ENCODE measurements at places on chromosomes 3 and 15. TPM values are rescaled to one million over a fixed set of nuclear protein-coding genes. Genes with fewer than 3 reads are reported as not detected.

GRCh38 chr3:30435861-30436331, 170.5 kb upstream of the TGFBR2 start:
- peaks cover 21% of the 10 kb centered on the region for H3K4me1 ChIP-seq
- peak; percentile 18 for DNase-seq
- H3K27ac ChIP-seq = peak overlapping the region; percentile 74
- H3K27me3 ChIP-seq = no peaks in the 10 kb centered on the region

- no peak overlapping the region for H3K4me3 ChIP-seq
- H3K36me3 ChIP-seq = no peaks in the 10 kb centered on the region
- no peaks in the 10 kb centered on the region for H3K4me1 ChIP-seq
- no peak for DNase-seq
Measured at GRCh38 chr15:94064676-94065313, 166.6 kb upstream of the MCTP2 start.

- no peaks in the 10 kb centered on the region for H3K27me3 ChIP-seq
- DNase-seq = no peak
- peaks cover 4% of the 10 kb centered on the region for H3K4me1 ChIP-seq
- no peaks in the 10 kb centered on the region for H3K36me3 ChIP-seq
Measured at GRCh38 chr3:100033184-100033583, 81.1 kb downstream of the FILIP1L start.

Gene ARGFX
- total RNA-seq = not detected

GRCh38 chr3:67692621-67693020, 38.2 kb upstream of the SUCLG2 start:
- no peak for DNase-seq
- H3K4me3 ChIP-seq = no peak overlapping the region
- H3K27ac ChIP-seq = no peak overlapping the region
- H3K4me1 ChIP-seq = no peaks in the 10 kb centered on the region

Gene NOX5
- total RNA-seq = not detected

Gene PIGB
- total RNA-seq = 22.2 TPM

Gene CLDN1
- total RNA-seq = not detected

DNA sequence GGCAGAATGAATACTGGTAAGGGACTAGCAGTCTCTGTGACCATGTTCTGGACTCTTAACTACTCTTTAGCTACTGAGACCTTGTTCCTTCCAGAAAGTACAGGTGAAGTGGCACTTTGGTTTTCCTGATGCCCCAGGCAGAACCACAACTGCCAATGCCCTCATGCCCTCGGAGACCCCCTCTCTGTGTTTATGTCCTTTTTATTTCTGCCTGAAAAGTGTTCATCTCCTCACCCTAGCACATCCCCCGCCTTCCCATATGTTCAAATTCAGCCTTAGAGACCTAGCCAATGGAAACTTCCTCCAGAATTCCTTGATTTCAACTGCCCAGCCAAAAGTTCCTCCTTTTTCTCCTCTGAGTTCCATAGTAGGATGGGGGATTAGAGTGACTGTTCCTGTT, 23.3 kb upstream of the RASGRF1 start:
- H3K4me3 ChIP-seq = no peak overlapping the region
- no peak for DNase-seq
- no peaks in the 10 kb centered on the region for H3K4me1 ChIP-seq
- no peak overlapping the region for H3K27ac ChIP-seq

DNA sequence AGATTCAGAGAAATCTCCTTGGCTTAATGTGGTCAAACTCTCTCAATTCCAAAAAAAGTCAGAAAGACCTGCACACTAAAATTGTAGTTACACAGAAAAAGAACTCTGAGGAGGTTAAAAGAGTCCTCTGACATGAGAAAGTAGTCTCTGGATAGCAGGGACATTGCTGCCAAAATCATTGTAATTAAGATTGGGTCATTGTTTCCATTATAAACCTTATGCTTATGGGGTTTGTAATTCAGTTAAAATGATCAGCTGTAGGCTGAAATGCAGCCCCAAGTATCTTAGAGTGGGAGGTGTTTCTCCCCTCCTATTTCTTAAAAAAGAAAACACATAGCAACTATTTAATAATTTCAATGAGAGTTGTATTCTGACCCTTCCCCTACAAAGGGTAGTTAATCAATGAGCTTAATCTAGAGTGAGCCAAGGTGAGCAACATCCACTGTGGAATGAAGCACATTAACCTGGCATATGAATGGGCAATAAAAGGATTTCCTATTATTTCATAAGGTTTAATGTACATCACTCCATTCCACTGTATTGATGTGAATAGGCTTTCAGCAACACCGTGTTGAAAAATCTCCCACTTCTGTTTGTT, 406.9 kb downstream of the TIGIT start:
- H3K36me3 ChIP-seq = no peaks in the 10 kb centered on the region
- no peak overlapping the region for H3K27ac ChIP-seq
- H3K4me1 ChIP-seq = no peaks in the 10 kb centered on the region

- no peak for DNase-seq
- H3K4me3 ChIP-seq = no peak overlapping the region
- peaks cover 13% of the 10 kb centered on the region for H3K4me1 ChIP-seq
- H3K27ac ChIP-seq = no peak overlapping the region
- peaks cover 8% of the 10 kb centered on the region for H3K27me3 ChIP-seq
Measured at GRCh38 chr3:130761730-130762311, 15.2 kb upstream of the PIK3R4 start.

- H3K27me3 ChIP-seq = no peaks in the 10 kb centered on the region
- no peak overlapping the region for H3K4me3 ChIP-seq
- H3K27ac ChIP-seq = no peak overlapping the region
- H3K4me1 ChIP-seq = no peaks in the 10 kb centered on the region
- no peaks in the 10 kb centered on the region for H3K36me3 ChIP-seq
Measured at GRCh38 chr15:74278207-74278606, 42.1 kb downstream of the CCDC33 start.

Gene GCSAM
- total RNA-seq = 9.9 TPM

DNA sequence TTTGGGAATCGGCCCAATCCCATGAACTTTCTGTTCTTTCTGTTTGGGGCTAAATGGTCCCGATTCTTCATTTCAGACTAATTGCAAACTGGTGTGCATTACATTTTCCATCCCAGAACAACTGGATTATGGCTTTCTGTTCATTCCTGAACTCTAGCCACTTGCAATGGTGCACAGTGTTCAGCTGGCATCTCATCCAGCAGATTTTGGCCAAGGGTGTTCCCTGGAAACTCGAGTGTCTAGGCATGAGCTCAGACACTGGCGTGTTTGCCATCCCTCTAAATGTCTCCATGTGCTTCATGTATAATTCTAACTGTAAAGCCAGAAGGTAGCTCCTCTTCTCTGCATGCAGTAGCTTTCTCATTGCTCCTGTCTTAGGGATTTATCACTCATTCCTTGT, 97.1 kb upstream of the MYZAP start:
- H3K36me3 ChIP-seq = no peaks in the 10 kb centered on the region
- H3K27me3 ChIP-seq = peaks cover 22% of the 10 kb centered on the region
- H3K4me3 ChIP-seq = no peak overlapping the region
- H3K27ac ChIP-seq = no peak overlapping the region
- peaks cover 5% of the 10 kb centered on the region for H3K4me1 ChIP-seq

DNA sequence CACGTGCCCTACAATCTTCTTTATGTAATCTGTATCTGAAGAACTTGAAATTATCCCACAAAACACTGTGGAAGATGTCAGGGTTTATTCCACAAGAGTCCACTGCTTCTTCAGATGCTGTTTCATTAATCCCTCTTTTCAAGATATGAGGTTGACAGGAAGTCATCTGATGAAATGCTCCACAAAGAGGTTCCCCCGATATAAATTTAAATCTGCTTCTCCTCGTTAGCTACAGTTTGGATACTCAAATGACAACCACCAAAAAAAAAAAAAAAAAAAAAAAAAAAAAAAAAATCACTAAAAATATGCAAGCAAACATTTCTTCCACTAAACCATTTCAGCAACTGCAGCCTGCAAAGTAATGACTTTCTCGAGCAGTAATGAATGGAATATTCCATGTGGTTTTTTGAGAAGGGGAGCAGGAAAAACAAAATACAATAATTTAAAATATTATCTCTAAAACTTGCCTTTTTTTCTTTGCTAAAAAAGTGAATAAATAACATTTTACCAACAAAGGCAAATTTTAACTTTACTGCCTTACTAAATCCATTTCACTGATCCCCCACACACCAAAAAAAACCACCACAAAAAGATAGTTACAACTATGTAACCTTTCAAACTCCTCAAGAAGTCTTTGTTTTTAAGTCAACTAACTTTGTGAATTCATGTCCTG, 37.8 kb downstream of the DLG1 start:
- no peak for DNase-seq
- no peak overlapping the region for H3K4me3 ChIP-seq
- H3K27me3 ChIP-seq = no peaks in the 10 kb centered on the region
- H3K36me3 ChIP-seq = peaks cover 2% of the 10 kb centered on the region
- H3K4me1 ChIP-seq = peaks cover 3% of the 10 kb centered on the region

- no peak overlapping the region for H3K27ac ChIP-seq
- H3K36me3 ChIP-seq = peaks cover 49% of the 10 kb centered on the region
- no peaks in the 10 kb centered on the region for H3K27me3 ChIP-seq
- no peak overlapping the region for H3K4me3 ChIP-seq
- peak; percentile 20 for DNase-seq
- H3K4me1 ChIP-seq = peaks cover 33% of the 10 kb centered on the region
Measured at GRCh38 chr3:196726788-196727675, 12.6 kb upstream of the PAK2 start.

- no peak overlapping the region for H3K4me3 ChIP-seq
- no peaks in the 10 kb centered on the region for H3K36me3 ChIP-seq
- peaks cover 6% of the 10 kb centered on the region for H3K4me1 ChIP-seq
- DNase-seq = no peak
- H3K27me3 ChIP-seq = no peaks in the 10 kb centered on the region
Measured at GRCh38 chr3:177212278-177212610, 15.0 kb upstream of the TBL1XR1 start.

- no peaks in the 10 kb centered on the region for H3K36me3 ChIP-seq
- no peaks in the 10 kb centered on the region for H3K27me3 ChIP-seq
- H3K4me3 ChIP-seq = no peak overlapping the region
- no peak for DNase-seq
Measured at GRCh38 chr15:86556396-86557017, 476.8 kb downstream of the AGBL1 start.

Gene C2CD4A
- not detected for total RNA-seq

Gene KNL1
- 69.0 TPM for total RNA-seq

DNA sequence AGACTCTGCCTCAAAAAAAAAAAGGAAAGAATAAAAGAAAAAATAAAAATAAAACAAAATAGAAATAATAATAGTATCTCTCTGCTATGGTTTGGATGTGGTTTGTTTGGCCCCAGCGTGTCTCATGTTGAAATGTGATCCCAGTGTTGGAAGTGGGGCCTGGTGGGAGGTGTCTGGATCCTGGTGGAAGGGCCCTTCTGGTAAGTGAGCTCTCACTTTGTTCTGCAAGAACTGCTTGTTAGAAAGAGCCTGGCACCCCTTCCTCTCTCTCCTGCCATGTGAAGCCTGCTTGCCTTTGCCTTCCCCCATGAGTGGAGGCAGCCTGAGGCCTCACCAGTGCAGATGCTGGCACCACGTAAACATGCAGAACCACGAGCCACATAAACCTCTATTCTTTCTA, 26.3 kb downstream of the TMEM44 start:
- no peak overlapping the region for H3K27ac ChIP-seq
- H3K36me3 ChIP-seq = no peaks in the 10 kb centered on the region
- H3K4me3 ChIP-seq = no peak overlapping the region
- no peaks in the 10 kb centered on the region for H3K27me3 ChIP-seq

DNA sequence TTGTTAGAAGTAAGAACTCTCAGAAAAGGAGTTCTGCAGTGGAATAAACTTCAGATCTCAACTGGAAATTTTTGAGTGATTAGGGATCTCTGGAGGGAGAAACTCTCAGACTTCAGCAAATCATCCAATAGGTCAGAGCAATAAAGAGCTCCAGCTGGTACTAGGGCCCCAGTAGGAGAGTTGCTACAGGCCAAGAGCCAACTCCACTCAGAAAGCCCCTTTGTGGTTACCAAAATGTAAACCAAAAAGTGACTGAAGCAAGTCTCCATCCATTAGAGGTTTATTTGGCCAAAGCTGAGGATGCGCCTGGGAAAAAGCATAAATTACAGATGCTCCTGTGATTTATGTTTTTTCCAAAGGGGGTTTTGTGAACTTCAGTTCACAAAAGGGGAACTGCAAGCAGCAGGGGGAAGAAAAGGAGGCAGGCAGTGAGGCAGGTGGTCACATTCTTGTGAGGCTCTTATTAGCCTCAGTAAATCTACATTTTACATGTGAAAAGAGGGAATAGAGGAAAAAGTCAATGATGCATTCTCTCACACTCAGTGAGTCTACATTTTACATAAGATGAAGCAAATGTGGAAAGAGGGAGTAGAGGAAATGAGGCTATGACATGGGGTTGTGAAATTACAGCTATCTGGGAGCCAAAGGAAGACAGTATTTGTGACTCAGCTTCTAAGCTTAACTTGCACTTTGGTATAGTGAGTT, 92.4 kb upstream of the DAZL start:
- H3K36me3 ChIP-seq = no peaks in the 10 kb centered on the region
- H3K4me1 ChIP-seq = no peaks in the 10 kb centered on the region
- DNase-seq = no peak
- peaks cover 9% of the 10 kb centered on the region for H3K27me3 ChIP-seq

DNA sequence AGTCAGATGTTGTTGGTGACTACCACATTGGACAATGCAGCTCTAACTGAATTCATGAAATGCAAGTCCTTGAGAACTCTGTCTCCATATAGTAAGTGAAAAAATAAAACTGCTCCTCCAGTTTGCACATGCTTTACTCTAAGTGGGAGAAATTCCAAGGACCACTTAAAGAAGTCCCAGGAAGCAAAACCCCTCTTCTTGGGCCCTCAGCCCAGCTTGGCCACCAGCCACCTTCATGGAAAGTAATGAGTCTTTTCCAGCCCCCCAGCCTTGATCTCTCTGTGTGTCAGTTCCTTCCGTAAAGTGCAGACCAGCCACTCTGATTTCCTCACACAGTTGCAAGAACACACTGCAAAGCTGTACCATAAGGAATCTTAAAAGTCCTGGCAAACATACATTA, 34.5 kb downstream of the DAPK2 start:
- H3K27ac ChIP-seq = peak overlapping the region; percentile 50
- H3K36me3 ChIP-seq = no peaks in the 10 kb centered on the region
- H3K27me3 ChIP-seq = no peaks in the 10 kb centered on the region
- DNase-seq = no peak
- H3K4me3 ChIP-seq = no peak overlapping the region

GRCh38 chr15:35757765-35758164, 211.8 kb upstream of the DPH6 start:
- H3K4me3 ChIP-seq = no peak overlapping the region
- no peaks in the 10 kb centered on the region for H3K4me1 ChIP-seq
- H3K36me3 ChIP-seq = no peaks in the 10 kb centered on the region
- no peak overlapping the region for H3K27ac ChIP-seq
- peaks cover 8% of the 10 kb centered on the region for H3K27me3 ChIP-seq

GRCh38 chr3:185984203-185984602, 46.4 kb upstream of the TRA2B start:
- no peak for DNase-seq
- H3K4me3 ChIP-seq = no peak overlapping the region
- H3K36me3 ChIP-seq = no peaks in the 10 kb centered on the region

GRCh38 chr15:71662306-71662705, 148.0 kb upstream of the NR2E3 start:
- no peak for DNase-seq
- H3K4me1 ChIP-seq = no peaks in the 10 kb centered on the region
- H3K27ac ChIP-seq = no peak overlapping the region
- H3K36me3 ChIP-seq = no peaks in the 10 kb centered on the region

Gene PIGZ
- 2.6 TPM for total RNA-seq

GRCh38 chr3:136836511-136837156, 17.7 kb downstream of the SLC35G2 start:
- no peak overlapping the region for H3K4me3 ChIP-seq
- DNase-seq = no peak
- peaks cover 10% of the 10 kb centered on the region for H3K36me3 ChIP-seq
- H3K27me3 ChIP-seq = peaks cover 4% of the 10 kb centered on the region

Gene SNX22
- 0.50 TPM for total RNA-seq

- H3K4me1 ChIP-seq = peaks cover 8% of the 10 kb centered on the region
- H3K4me3 ChIP-seq = no peak overlapping the region
- H3K27me3 ChIP-seq = no peaks in the 10 kb centered on the region
- DNase-seq = no peak
- no peak overlapping the region for H3K27ac ChIP-seq
- H3K36me3 ChIP-seq = peaks cover 2% of the 10 kb centered on the region
Measured at GRCh38 chr15:42404461-42405235, 45.3 kb downstream of the CAPN3 start.

All from activated CD4-positive, alpha-beta T cell treated with anti-CD3 and anti-CD28 coated beads, Interleukin-2, amount 10 ng/mL, durations not matched to agents 7 days and 5 days (primary cell).